ENCODE measurements at places on chromosomes 13 and 19.

- DNase-seq = peak; percentile 91
Observed at GRCh38 chr13:57629821-57630235, 1.7 kb upstream of the PCDH17 start.

DNA sequence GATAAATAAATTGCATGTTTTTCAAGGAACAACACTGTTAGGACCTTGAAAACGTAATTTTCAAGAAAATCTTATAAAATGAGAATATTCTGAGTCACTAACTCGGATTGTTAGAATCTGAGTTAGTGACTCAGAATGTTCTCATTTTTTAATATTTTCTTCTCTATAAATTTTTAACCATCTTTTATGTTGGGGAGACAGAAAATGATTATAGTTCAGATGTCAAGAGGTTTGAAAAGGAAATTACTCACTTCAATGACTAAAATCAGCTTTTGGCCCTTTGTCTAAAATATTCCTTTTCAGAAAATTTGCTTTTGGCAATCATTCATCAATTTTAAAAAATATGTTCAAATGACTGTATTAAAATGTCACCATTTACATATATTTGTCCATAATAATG is 264.2 kb upstream of the EDNRB start:
- no peak for DNase-seq

- no peak for DNase-seq
Observed at GRCh38 chr13:94599877-94600276, 1.8 kb upstream of the GPR180 start.

GRCh38 chr19:28482221-28482620 is 730.7 kb downstream of the UQCRFS1 start:
- no peak for DNase-seq

DNA sequence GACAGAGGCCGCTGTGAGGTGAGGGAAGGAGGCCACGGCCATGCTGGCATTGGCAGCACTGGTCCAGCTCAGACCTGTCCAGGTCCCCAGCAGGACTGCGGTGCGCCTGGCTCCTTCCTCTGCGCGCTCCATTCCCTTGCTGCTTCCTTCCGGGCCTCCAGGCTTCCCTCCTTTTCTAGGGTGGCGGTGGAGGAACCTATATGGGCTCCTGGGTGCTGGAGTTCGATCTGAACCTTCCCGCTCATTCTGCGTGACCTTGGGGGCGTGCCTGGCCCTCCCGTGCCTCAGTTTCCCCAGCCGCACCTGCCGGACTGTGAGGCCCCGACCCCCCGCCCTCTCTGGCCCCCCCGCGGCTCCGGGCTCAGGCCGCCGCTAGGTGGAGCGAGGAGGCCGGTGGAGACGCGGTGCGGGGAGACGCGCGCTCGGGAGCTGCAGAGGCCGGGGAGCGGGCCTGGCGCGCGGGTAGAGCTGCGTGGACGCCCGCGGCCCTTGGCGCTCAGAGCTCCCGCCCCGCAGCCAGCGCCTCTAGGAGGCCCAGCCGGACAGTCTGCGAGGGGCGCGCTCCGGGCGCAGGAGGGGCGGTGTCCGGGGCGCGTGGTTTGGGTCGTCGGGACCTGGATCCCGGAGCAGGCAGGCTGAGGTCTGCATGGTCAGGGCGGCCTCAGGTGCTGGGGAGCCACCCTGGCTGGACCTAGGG is 29.9 kb downstream of the EFNA2 start:
- DNase-seq = peak; percentile 41

GRCh38 chr13:43303033-43303729 is 279.8 kb downstream of the DNAJC15 start:
- DNase-seq = peak; percentile 68

DNA sequence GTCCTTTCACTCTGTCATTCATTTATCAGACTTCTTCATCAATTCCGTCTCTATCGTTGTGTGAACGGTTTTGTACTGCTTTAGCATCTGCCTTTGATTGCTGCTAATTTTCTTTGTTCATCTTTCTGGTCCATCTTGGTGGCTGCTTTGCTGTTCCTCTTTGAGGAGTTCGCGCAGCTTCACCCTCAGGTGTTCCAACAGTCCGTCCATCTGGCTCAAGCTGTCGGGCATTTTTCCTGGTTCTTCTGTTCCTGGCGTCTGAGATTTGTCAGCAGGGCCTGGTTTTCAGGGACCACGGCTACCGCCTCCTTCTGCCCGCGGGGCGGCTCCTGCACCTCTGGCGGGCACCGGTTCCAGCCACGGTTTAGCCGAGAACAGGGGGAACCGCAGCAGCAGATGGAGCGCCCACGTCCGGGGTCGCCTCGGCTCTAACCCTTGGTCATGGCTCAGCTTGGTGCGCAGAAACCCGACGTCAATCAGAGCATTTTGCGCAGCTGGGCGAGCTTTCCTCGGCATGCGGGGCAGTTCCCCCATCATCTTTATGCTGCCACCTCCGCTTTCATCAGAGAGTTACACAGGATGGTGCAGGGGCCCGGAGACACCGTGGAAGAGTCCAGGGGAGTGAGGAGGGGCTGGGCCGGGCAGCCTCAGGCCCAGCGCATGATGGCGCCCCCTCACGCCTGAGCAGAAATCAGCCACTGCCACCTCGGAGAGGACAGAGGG is 89.5 kb downstream of the ZNF100 start:
- DNase-seq = peak; percentile 36

GRCh38 chr19:58058467-58058866 is 615 bp upstream of the ZNF135 start:
- DNase-seq = no peak

DNA sequence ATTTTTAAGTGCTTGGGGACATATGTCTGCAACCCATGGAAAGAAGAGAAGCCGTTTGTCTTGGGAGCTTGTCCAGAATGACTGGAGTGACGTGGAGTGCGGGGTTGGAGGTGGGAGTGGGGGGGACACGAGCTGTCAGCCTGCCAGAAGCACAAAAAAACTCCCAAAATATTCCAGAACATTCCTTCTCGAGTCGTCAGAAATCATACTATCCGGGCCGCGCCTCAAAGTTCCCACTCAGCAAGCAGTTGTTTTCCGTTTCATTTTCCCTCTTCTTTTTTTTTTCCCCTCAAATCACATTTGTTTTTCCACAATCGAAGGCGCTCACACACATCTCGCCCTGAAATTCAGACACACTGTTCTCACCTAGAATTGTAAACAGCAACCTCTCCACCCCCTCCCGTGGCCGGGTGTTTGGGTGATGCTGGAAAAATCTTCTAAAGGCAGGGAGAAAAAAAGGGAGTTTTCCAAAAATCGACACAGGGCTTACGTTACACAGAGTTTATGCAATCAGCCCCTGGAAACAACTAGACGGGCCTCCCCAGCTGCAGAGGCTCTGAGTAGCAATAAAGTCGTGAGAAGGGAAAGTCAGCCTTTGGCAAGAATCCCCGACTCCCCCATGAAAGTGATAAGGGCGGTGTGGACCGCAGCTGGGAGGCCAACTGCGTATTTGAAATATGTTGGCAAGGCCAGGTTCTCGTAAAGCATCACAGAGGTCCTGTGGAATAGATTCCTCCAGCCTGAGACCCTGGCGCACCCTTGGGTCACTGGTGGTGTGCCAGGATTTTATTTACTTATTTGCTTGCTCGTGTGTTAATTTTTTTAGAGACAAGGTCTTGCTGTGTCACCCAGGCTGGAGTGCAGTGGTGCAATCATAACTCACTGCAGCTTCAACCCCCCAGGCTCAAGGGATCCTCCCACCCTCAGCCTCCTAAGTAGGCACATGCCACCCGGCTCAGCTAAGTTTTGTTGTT is 31.2 kb upstream of the KLF2 start:
- DNase-seq = no peak

- no peak for DNase-seq
Observed at GRCh38 chr13:29511106-29511796, 84.2 kb downstream of the SLC7A1 start.

DNA sequence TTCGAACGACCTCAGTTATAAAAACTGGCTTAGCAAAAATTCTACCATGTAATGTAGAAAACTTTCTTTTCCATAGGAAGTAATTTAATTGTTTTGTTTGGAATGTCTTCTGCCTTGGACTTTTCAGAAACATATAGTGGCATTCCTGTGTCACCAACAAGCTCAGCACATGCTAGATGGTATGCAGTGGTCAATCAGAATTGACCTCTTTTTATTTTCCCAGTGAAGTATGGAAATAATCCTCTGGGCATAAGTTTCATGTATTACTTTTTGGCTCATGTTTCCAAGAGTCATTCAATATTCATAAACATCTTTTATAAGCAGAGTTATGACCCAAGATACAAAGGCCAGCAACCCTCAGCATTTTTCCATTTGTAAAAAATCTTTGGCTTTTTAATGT is 33.6 kb downstream of the NALCN start:
- no peak for DNase-seq

DNA sequence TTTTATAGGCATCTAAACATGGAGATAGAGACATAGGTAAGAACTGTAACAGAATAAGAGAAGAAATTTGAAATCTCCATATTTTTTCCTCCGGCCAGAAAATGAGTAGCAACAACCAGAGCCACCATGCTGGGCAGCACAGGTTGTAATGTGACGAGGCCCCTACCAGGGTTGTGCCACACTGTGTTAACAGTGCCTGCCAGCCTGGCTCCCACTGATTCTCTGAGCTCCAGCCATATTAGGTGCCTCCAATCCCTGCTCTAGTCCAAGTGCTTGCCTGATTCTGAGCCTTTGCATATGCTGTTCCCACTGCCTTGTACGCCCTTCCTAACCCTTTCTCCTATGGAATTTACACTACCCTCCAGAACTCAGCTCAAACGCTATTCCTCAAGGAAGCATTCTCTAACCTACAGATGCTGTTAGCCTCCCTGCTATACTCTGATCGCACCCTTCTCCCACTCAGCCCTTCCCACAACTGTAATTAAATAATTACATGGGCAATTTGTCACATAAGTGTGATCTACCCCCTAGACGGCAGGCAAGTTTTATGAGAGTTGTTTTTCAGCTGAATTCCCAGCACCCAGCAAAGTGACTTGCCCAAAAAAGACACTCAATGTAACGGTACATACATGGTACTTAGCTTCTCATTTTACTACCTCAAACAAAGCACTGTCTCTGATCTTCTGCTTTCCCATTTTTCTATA is 37.6 kb upstream of the STARD13 start:
- DNase-seq = no peak

GRCh38 chr13:43339805-43340550 is 316.6 kb downstream of the DNAJC15 start:
- no peak for DNase-seq

DNA sequence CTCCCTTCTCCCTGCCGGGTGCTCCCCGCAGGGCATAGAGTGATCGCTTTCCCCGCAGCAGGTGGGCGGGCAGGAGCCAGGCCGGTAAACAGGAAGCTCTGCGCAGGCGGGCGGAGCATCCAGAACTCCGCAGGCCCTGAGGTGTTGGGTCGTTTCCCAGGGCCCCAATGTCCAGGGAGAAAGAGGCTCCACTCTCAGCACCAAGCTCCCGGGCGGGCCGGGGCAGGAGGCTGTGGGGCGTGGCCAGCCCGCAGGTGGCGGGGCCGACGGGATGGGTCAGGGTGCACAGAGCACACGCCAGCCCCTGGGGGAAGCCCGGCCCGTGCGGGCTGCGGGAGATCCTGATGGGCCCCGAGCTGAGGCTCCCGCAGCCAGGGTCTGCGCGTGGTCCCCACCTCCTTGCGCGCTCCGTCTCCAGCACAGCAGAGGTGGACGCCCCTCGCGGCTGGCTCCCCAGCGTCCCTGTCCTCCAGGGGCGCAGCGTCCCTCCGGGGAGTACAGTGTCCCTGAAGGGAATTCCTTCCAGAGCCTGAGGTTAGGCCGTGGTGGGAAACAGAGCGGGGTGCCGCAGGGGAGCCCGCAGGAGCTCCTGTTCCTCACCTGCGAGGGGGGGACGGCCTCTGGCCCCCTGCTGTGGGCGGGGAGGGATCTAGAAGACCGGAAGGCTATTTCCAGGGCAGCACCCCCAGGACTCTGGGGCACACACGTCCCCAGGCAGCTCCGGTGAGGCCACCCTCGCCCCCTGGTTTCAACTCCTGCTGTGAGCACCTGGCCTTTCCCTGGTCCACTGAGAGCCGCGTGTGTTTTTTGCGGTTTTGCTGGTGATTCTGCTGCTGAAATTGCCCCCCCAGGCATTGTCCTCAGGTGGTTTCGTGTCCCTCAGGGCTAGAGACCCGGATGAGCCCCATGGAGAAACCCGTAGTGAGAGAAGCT is 12.2 kb downstream of the PIP5K1C start:
- no peak for DNase-seq

- DNase-seq = no peak
Observed at GRCh38 chr19:36685835-36686234, 1.6 kb upstream of the ZNF567 start.

GRCh38 chr19:45152504-45153338 is 8.1 kb downstream of the NKPD1 start:
- DNase-seq = peak; percentile 64

GRCh38 chr13:98505217-98505616 is 71.7 kb downstream of the STK24 start:
- no peak for DNase-seq

DNA sequence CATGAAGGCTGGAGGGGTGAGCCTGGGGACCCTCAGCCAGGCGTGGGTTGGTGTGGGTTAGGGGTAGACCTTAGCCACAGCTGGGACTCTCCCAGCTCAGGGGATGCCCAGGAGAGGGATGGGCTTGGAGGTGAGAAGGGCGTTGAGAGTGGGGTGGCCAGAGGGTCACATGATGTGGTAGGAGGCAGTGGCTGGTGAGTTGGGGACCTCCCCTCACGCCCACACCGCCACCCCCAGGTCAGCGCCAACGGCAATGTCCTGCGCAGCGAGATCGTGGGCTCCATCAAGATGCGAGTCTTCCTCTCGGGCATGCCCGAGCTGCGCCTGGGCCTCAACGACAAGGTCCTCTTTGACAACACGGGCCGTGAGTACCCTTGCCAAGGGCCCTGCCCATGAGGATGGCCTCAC is 28.5 kb downstream of the AP1M1 start:
- peak; percentile 51 for DNase-seq

- no peak for DNase-seq
Observed at GRCh38 chr13:50006426-50007135, 8.7 kb upstream of the KCNRG start.

- DNase-seq = peak; percentile 28
Observed at GRCh38 chr13:94329277-94329676, 150.2 kb downstream of the DCT start.

DNA sequence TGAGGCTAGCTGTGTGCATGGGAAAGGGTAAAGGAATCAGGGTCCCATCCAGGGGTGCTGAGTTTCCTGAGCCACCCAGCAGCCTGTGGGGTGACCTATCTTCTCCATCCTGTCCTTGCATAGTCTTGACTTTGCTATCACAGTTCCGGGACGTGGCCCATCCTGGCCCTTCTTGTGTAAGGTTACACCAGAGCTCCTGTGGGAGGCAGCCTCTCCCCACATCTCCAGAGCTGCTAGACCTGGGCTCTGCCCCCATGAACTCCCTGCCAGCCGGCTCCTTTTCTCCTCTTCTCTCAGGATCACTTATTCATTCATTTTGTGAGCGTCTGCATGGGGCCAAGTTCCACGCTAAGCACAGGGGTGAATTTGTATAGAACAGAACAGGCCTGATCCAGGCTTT is 238.9 kb downstream of the TSHZ3 start:
- no peak for DNase-seq
